ENCODE measurements at places on chromosomes 6 and 20.

- DNase-seq, result peak; percentile 87
Observed at GRCh38 chr6:31737991-31738979, 1.5 kb upstream of the MSH5 start.

- DNase-seq, result no peak
Observed at GRCh38 chr6:7138921-7139358, 31.2 kb downstream of the RREB1 start.

- no peak for DNase-seq
Observed at GRCh38 chr6:63739094-63739687, 103.6 kb downstream of the PHF3 start.

- no peak for DNase-seq
Observed at GRCh38 chr6:37549154-37549553, 49.5 kb upstream of the CCDC167 start.

GRCh38 chr6:113907102-113907815 is 50.1 kb downstream of the MARCKS start:
- DNase-seq, result no peak

GRCh38 chr6:113856375-113856624 is 845 bp upstream of the MARCKS start:
- DNase-seq, result no peak

DNA sequence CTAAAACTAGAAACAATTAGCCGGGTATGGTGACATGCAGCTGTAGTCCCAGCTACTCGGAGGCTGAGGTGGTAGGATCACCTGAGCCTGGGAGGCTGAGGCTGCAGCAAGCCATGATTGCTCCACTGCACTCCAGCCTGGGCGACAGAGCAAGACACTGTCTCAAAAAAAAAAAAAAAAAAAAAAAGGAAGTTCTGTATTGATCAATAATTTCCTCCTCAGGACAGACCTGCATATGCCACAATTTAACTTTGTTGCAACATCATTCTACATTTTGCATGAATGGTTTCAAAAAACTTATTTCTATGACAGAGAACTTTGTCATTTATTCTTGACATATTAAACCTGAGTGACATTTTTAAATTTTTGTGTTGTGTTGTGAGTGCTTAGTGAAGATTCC is 5.5 kb downstream of the DNAJC5 start:
- no peak for DNase-seq

GRCh38 chr6:135481783-135482369 is 15.7 kb downstream of the AHI1 start:
- DNase-seq, result no peak

DNA sequence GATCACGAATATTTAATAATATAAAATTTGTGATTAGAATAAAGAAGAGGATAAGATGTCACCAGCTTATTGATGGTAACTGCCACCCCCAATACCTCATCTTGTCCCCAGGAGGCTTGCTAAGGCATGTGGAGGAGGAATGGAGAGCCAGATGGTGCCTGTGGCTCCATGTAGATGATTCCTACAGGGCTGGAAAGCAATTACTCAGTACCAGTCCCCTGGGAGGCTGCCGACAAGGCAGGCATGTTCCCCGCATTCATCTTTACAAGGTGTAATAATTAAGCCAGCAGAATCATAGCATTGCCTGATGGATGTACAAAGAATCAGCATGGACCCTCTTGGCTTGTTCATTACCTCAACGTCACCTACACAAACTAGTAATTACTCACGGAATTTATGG is 155.3 kb downstream of the PLCB1 start:
- DNase-seq, result no peak

DNA sequence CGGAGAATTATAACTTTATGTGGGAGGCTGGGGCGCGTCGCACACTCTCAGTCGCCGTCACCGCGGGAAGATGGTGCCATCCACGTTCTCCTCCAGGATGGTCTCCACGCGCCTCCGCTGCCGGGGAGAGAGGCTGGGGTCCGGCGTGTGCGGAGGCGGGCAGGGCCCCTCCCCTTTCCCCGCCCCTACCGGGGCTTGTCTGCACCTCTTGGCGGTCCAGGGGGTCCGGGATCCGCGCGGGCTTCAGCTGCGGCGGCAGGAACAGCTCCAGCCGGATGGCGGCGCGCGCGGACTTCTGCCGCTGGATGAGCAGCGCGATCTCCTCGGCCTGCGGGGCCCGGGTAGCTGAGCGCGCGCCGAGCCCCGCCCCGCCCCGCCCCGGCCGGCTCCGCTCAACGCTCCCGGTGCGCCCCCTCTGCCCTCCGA is 807 bp downstream of the LKAAEAR1 start:
- DNase-seq, result peak; percentile 72

GRCh38 chr20:62920039-62920645 is 6.2 kb downstream of the DIDO1 start:
- DNase-seq, result no peak

GRCh38 chr6:155177363-155177961 is 86.4 kb upstream of the CLDN20 start:
- no peak for DNase-seq

DNA sequence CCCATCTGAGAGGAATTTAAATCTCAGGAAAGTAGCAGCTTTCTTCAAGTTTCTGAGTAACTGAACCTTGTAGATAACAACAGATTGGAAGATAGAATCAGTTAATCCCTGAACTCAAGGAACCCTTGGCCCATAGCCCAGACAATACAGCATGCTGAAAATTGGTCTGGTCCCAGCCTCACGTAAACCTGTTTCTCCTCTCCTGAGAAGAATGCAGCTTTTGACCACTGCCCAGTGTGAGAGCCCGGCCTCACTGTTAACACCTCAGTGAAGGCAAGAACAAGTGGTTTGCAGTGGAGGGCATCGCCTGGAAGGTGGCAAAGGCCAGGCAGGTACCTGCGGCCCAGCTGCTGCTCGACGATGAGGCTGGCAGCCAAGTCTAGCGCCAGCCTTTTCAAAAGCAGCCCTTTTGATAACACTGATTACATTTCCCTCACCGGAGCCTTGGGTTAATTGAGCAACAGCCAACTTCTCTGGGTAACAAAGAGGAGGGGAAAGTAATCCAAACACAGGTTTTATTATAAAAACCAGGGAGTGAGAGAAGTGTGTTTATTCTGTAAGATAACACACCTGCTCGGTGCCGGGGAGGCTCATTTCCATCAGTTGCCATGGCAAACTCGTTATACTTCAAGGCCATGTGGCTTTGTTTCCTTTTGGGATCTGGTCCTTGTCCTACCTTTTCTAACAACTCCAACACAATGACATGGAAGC is 54.0 kb downstream of the TRAF3IP2 start:
- peak; percentile 44 for DNase-seq

DNA sequence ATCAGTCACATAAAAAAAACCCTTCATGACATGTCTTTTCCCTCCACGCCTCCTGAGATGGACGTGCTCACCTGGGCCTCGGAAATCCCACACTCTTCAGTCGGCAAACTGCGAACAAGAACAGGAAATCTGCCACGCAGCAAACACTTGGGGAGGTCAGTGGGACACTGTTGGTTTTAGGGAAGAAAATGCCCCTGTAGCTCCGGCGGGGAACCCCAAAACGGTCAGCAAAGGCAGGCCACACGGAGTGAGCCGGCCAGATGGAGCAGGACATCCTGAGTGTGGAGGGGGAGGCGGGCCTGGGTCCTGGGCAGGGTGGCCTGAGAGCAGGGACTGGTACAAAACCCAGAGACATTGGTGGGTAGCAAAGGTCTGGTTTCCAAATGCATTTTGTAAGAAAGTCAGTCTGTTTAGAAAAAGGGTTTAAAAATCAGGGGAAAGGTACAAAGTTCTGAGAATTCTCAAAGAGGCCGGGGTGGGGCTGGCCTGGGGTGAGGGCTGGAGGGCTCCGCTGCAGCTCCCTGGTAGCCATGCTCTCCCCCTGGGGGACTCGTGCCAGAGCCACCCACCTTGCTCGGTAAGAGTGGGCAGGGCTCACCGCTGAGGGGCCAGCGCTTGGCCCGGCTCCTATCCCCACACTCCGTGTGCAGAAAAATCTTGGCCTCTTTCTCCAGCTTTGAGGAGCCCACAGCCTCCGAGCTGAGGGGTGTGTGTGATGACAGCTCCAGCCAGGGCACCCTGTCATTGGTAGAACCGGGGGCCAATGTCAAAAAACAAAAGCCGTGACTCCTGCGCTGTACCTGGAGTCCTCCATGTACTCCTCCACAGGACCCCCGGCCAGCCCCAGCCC is 5.2 kb downstream of the SLC2A4RG start:
- no peak for DNase-seq

GRCh38 chr20:35663516-35664465 is 909 bp downstream of the CPNE1 start:
- DNase-seq, result peak; percentile 8

DNA sequence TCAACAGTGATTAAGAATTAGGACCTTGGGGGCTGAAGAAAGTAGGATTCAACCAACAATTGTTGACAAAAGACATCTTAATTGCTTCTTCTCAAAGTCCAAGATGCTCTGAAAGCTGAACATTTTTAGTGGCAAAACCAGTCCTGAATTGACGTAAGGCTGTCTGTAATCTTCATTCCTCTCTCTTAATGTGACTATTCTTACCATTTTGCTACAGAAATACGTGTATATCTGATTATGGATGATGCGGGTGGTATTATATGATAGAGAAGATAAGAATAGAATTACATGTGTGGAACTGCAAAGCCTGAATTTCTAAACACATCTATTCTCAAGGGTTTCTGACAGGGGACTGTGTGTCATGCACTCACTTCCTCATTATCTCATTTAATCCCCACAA is 130.3 kb upstream of the SASH1 start:
- no peak for DNase-seq

- DNase-seq, result no peak
Observed at GRCh38 chr6:57147955-57148858, 23.9 kb upstream of the BAG2 start.

DNA sequence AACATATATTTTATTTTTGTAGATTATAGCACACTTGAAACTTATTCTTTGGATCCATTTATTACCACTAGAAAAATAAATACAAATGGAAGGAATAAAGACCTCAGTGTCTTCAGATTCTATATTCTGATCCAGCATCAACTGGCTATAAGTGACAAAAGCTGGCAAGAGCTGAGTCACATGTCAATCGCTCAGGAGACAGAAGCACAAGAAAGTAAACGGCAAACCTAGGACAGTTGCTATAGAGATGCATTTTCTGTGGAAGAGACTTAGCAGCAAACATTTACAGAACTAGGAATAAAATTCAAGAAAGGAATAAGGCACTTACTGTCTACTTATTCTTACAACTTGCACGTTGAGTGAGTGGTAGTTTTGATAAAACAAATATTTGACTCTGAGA is 230.4 kb downstream of the CLVS2 start:
- DNase-seq, result no peak

DNA sequence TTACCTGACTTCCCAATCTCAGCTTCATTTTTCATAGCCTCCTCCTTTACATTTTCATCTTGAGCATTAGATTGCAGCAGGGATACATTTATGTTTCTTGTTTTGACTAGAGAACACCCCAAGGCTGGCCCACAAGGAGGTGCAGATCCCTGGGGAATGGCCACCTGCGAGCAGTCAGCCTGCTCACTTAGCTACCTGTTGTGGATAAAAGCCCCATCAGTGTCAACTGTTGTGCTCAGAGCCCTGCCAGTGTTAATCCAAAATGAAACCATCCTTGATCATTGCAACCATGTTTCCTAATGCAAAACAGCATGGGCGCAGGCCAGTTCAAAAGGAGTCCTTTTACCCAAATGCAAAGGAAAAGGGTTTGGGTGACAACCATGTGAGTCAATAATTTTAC is 50.8 kb downstream of the CNR1 start:
- DNase-seq, result no peak

DNA sequence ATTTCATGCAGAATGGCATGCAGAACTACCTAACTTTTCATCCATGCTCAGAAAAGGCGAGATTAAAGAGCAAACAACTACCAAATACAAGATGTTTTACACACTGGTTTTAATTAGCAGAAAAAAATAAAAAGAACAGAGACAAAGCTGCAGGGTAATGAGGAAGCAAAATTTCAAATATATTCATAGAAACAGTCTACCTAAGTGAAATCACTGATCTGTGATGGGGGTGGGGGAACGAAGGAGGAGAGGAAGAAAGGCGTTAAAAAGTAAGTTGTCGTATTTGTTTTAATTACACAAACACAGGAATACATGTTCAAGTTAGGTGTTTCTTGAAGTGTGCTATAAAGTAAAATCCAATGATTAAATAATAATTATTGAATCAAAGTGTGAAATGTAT is 42.1 kb downstream of the MAP3K7 start:
- DNase-seq, result no peak

- DNase-seq, result no peak
Observed at GRCh38 chr6:99282479-99283062, 66.9 kb downstream of the FAXC start.

DNA sequence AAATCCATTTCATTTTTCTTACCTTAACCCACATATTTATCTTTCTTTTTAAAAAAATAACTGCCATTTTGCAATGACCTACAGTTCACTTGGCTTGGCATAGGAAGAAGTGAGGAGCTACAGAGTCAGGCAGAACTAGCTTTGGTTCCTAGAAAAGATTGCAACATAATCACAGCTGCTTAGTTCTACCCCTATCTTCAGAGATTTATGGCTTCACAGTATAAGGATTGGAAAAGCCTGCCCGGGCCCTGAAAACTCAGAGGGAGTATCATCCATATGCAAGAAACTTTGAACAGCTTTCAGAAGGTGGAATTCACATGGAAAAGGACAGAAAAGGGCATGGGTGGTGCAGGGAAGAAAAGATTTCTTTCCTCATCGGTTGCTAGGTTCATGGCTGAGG is 774.3 kb upstream of the CHD6 start:
- no peak for DNase-seq

DNA sequence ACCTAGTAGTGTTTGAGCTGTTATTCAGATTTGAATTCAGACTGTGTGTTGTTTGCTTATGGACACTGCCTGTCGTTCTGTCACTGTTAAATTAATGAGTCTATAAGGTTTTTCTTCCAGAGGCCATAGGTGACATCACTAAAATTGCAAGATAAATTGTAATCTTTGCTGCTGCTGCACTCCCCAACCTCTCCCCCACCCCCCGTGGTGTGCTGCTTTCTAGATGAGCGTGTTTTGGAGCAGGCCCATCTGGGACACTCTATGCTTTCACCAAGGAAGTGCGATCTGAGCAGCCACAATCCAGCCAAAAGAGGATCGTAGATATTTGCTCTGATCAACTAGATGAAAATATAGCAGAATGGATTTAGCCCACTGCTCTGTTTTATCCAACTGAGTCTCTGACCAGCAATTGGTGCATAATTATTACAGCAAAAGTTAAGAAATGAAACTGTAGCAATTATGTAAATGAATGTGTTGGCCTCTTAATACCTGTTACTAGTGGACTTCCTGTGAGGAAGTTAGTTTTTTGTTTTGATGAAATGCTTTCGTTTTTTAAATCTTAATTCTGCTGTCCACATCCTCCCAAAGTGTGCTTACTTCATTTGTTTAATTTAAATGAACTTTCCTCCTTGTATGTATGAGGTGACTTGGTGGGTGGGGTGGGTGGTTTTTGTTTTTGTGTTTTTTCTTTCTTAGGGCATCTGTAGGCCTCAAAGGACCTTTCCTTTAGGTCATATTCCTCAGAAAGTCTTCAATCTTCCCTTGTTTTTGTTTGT is 58.1 kb downstream of the RPRD1B start:
- DNase-seq, result no peak

GRCh38 chr6:26309731-26310142 is 55.3 kb upstream of the BTN3A2 start:
- peak; percentile 93 for DNase-seq
